ENCODE measurements at places on chromosomes 6 and 20. TPM values are rescaled to one million over a fixed set of nuclear protein-coding genes. Genes with fewer than 3 reads are reported as not detected.

C20orf202 gene
- total RNA-seq = not detected

RGS17 gene
- total RNA-seq = 3.2 TPM

TP53TG5 gene
- total RNA-seq = not detected

VSTM2L gene
- 0.48 TPM for total RNA-seq

RIMS4 gene
- not detected for total RNA-seq

DNA sequence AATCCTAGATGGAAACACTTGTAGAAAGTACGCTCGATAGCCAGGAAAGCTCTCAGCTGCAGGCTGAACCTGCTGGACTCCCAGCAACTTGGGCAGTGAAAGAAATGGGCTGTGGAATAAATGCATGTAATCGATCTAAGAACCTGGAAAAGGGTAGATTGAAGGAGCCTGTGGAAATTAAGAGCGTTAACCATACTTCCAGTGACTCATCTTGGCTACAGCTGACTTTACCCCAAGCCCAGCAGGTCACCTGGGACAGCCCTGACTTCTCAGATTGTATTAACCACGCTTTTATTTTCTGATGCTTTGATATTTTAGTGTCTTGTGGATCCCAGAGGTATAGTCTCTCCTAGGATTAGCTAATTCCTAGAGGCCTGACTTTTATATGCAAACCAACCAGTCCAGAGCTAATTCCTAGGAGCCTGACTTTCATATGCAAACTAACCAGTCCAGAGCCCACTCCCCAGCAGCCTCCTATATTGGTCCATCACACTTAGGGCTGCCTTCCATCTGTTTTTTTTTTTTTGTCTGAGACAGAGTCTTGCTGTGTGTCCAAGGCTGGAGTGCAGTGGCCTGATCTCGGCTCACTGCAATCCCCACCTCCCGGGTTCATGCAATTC lies 86.3 kb downstream of the GMPR start:
- peak; percentile 62 for DNase-seq

DNA sequence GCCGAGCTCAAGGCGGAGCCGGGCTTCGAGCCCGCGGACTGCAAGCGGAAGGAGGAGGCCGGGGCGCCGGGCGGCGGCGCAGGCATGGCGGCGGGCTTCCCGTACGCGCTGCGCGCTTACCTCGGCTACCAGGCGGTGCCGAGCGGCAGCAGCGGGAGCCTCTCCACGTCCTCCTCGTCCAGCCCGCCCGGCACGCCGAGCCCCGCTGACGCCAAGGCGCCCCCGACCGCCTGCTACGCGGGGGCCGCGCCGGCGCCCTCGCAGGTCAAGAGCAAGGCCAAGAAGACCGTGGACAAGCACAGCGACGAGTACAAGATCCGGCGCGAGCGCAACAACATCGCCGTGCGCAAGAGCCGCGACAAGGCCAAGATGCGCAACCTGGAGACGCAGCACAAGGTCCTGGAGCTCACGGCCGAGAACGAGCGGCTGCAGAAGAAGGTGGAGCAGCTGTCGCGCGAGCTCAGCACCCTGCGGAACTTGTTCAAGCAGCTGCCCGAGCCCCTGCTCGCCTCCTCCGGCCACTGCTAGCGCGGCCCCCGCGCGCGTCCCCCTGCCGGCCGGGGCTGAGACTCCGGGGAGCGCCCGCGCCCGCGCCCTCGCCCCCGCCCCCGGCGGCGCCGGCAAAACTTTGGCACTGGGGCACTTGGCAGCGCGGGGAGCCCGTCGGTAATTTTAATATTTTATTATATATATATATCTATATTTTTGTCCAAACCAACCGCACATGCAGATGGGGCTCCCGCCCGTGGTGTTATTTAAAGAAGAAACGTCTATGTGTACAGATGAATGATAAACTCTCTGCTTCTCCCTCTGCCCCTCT lies 1.1 kb downstream of the CEBPB start:
- DNase-seq = peak; percentile 65

DNA sequence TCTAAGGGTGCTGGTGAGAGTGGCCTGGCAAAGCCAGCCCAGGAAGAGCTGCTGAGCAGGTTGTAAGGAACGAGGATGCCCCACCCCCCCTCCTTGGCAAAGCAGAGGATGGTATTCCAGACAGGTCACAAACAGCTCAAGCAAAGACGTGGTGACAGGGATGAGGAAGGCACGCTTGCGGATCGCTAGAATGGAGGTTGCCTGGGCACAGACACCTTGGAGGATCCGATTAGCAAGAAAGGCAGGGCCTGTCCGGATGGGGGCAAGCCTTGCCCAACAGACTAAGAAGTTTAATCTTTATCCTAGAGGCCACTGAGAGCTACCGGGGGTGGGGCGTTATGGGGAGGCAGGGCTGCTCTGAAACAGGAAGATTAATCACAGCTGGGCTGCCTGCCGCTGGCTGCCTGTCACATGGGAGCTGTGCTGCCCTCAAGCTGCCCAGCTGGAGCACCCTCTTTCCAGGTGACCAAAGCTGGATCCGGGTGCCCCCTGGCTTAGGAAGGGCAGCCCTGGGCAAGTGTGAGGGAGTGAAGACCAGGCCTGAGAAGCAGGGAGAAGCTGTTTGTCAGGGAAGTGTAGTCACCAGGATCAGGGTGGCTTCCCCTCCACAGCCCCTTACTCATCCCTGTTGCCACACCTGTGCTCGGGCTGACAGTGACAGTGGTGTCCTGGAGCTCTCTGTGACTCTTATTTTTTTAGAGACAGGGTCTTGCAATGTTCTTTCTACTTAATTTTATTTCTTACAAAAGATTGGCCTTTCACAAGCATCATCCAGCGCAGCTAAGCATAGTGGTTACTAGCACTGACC lies 9.1 kb upstream of the MAPK13 start:
- peak; percentile 54 for DNase-seq

- peak; percentile 37 for DNase-seq
Observed at GRCh38 chr20:21505810-21506530, 7.9 kb downstream of the NKX2-2 start.

GRCh38 chr6:159981071-159981402 lies 12.2 kb downstream of the IGF2R start:
- no peak for DNase-seq

GRCh38 chr20:22374066-22374465 lies 210.3 kb downstream of the FOXA2 start:
- no peak for DNase-seq

DNA sequence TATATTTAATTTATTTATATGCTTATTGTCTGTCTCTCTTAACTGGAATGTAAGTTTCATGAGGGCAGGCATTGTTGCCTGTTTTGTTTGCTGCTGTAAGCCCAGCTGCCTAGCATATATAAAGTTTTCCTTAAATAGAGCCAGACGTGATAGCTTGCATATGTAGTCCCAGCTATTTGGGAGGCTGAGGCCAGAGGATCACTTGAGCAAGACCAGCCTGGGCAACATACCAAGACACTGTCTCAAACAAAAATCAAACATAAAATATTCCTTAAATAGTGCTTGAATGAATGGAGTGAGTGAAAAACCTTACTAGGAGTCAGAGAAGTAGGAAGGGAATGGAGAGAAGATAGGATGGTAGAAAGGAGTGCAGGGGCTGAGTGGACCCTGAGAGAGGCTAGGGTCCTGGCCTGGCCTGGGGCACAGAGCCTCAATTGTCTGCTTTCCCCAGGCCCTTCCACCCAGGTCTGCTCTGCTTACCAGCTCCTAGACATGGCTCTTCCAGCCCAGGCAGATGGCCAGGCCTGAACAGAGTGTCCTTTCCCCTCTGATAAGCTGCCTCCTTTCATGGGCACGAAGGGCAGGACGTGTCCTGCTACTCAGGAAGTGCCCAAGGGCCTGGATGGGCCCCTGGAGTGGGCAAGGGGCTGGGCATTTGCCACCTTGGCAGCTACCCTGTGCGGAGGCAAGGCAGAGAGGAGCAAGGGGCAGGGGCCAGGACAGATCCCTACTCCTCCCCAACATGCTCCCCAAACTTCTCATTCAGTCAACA lies 17.7 kb upstream of the BAK1 start:
- no peak for DNase-seq

DNA sequence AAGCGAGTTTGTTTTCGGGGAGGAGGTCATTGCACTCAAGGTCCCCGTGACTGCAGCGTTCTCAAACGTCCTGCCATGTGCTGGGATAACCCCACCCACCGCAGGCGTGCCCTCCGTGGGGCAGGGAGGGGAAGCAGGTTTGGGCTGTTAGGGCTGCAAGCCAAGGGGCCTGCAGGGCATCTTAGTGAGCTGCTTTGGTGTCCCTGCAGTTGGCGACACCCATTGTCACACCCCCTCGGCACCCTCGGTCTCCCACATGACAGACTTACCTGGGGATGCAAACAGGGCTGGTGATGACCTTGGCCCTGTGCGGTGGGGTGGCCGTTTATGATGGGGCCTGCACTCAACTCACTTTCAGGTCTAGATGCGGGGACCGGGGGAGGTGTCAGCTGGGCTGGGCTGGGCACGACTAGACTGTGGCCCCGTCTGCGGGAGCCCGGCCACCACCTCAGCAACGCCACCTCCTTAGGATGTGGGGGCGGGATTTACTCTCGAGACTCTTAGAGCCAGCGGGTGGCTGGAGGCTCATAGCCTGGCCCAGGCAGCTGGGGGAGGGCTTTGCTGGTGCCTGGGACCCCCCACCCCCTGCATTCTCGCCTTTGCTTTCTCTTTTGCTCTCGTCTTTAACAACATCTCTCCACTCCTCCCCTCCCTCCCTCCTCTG lies 6.5 kb upstream of the GATA5 start:
- DNase-seq = no peak

GRCh38 chr6:47822856-47823554 lies 41.2 kb downstream of the OPN5 start:
- no peak for DNase-seq

GRCh38 chr20:31452575-31452974 lies 12.1 kb downstream of the DEFB123 start:
- no peak for DNase-seq

Measured in RPMI7951 (cell line).